ENCODE measurements at places on chromosomes 11 and 22.

GRCh38 chr11:117766026-117766425 lies 31.0 kb downstream of the DSCAML1 start:
- no peak for DNase-seq

DNA sequence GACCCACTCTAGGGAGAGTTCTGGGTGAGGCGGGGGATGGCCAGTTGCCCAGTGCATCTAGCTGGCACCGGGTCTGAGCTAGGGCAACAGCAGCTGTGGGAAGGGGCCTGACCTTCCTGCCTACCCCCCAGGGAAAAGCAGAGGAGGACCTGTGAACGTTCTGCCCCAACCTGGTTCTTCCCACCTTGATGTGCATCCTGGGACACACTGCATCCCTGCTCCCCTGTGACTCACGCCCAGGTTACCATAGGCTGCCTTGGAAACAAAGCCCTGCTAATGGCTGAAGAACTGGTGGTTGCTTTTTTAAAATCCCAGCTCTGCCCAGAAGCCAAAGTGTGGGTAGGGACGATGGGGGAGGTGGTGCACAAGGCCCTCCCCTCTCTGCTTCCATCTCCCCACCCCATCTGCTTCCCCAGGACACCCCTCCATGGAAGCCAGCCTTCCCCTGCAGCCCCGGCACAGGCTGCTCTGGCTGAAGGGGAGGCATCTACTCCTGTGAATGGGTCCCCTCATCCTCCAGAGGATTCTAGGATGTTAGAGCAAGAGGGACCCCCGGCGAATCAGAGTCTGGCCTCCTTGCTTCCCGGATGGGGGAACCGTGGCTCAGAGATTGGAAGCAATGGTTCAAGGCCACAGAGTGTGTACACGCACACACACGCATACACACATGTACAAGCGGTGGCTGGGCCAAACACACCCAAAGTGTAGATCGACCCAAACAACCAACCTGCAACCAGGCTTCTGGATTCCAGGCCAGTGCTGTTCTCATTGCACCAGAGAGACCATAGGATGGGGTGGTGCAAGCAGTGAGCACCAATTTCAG lies 7.6 kb upstream of the C11orf96 start:
- no peak for DNase-seq

- DNase-seq = peak; percentile 95
Measured at GRCh38 chr11:844693-845644, 2.3 kb downstream of the TSPAN4 start.

GRCh38 chr11:47857892-47858543 lies 9.9 kb upstream of the NUP160 start:
- no peak for DNase-seq

- no peak for DNase-seq
Measured at GRCh38 chr11:111066846-111067245, 178.7 kb upstream of the POU2AF2 start.

DNA sequence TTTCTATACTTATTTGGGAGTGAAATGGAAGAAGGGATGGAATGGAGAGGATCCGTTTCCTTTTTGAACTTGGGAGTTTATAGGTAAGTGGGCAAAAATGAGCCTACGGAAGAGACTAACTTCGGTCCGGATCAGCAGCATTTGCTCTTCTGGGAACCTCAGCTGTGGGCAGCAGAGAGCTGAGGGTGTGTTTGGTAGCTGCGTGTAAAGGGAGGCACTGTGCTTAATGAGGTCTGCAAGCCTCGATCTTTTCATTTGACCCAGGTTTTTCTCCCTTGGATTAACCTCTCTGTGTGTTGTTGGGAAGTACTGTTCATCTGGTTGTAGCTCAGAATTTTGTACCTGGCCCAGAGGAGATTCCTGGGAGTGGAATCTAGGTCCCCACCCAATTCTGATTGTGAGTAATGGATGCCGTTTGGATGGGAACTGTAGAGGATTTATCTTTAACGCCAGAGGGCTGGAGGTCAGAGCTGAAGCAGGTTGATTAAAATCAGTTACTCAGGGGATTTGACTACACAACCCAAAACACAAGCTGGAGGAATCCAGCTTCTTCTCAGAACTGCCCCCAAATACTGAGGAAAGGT lies 201.6 kb upstream of the SORL1-AS1 start:
- DNase-seq = peak; percentile 15

DNA sequence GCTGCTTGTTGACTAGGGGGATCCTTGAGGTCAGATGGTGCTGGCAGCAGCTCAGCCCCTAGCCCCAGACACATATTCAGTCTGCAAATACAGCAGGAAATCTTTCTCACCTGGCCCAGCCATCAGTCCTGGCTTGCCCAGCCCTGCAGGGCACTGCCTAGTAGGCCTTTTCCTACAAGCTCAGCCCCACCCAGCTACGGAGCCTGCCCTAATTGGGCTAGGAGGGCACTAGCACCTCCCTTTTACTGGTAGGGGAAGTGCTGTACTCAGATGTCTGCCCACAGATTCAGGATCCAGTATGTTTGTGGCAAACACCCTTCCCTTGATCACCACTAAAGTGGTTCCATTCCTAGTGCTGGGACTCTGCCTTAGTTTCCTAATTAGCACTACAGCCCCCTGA lies 257.1 kb upstream of the CADM1 start:
- DNase-seq = no peak

GRCh38 chr11:36588099-36588498 lies 6.2 kb upstream of the IFTAP start:
- DNase-seq = no peak

- DNase-seq = no peak
Measured at GRCh38 chr22:38207898-38208432, 6.2 kb downstream of the MAFF start.

- DNase-seq = no peak
Measured at GRCh38 chr11:106568632-106569031, 449.6 kb downstream of the GUCY1A2 start.

Data from tongue (tissue), 3 donors.